ENCODE measurements at places on chromosomes 2 and 18.
A peak's percentile ranks its signal among the peaks of the same experiment; 100 is the strongest.

DNA sequence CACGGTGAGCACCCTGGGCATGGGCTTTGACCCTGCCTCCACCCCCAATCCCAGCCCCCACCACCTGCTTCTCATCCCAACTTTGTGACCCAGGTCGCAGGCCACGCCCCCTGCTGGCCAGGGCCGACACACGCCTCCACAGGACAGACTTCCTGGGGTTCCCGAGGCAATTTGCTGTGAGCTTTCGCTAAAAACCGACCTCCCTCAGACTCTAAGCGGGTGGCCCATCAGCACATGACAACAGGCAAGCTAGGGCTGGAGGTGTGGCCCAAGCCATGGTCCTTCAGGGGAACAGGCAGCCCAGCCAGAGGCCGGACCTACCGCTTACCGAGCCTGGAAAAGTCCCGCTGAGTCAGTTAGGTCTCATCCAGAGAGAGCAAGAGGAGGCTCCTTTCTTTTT, 31.9 kb downstream of the C1QL2 start:
- no peak for DNase-seq

DNA sequence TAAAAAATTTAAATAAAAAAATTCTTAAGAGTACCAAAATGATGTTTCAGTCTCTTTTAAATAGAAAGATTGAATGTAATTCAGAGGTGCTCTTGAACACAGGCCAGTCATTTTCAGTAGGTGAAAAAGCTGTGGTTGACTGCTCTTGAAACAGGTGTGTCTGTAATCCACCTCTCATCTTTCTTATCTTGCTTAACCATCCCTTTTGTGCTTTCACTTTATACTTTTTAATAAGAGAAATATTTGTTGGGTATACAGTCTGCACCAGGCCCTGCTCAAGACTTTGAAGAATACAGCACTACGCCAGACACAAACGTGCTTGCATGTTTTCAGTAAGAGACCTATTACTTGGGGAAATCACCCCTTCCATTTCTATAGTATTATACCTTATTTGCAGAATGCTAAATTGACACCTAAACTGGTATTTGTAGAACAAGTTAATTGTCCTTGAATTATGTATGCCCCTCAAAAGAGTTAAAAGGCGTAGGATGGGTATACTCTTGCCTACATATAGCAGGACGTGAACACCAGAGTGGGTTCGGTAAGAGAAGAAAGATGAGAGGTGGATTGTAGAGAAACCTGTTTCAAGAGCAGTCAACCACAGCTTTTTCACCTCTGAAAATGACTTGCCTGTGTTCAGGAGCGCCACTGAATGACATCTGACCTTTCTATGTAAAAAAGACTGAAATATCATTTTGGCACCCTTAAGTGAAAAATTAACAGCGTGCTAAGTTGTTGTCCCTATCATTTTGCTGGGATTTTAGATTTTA, 4.0 kb upstream of the RTN4 start:
- DNase-seq: no peak

- DNase-seq: no peak
Measured at GRCh38 chr2:143133783-143134182, 4.6 kb downstream of the ARHGAP15 start.

DNA sequence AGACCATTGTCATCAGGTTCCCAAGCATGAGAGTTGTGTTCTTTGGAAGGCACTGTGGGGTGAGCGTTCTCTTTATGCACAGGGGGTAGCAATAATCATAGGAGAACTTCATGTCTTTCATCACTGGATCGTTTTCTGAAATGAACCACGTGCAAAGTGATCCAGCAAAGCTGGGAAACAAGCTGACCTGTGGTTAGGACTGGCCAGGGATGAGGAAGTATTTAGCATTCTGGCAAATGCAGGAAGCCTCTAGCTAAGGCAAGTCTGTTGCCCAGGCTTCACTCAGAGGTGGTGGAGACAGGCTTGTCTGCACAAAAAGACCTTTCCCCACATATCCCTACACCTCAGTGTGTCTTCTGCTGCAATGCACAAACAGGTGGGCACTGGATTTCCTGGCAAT, 58.6 kb downstream of the MMADHC start:
- DNase-seq: no peak

DNA sequence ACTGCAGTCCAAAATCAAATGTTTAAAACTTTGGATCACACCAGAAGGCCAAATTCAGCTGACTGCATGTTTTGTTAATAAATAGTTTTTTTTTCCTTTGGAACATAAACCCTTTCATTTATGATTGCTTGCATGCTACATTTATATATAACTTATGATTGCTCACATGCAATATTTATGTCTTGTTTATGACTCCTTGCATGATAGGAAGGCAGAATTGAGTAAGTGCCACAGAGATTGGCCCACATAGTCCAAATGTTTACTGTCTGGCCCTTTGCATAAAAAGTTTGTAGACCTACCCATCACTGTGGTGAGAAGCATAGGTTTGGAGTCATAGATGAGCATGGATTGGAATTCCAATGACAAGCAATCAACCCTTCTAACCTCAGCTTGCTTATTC, 30.8 kb downstream of the WDFY1 start:
- no peak for DNase-seq

DNA sequence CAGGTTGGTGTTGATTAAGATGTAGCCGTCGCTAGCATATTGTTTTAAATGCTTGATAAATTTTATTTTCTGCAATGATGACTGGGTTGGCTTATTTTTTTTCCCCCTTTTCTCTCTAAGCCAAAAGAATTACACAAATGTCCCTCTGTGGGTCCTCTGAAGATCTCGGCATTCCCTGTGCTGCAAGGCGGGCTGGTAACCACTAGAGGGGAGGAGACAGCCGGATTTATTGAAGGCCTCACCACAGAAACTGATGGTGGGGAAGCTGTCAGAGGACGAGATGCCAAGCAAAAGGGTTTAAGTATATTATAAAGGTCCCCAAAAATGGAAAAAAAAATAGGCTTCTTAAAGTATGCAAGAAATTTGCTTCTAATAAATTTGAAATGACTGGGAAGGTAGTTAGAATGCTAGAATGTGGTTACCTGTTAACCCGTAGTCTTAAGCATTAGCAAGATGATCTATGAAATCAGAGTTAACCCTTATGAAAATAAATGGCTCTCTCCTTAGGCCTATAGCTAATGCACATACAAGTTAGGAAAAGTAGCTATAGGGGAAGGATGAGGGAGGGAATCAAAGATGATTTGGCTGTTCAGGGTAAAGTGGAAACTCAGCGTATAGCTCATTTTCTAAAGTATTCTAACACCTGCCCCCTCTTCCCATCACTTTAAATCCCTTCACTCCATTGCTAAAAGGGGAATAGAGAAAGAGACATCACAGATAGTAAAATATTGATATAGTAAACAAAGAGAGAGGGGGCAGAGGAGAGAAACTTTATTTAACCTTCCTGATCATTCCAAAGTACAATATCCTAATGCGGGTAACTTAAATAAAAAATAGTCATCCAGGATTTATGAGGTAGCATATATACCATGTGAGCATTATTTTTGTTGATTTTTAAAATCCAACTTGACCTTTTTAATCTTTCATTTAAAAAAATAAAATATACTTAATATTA, 894.5 kb upstream of the POU3F3 start:
- DNase-seq: peak; percentile 55

DNA sequence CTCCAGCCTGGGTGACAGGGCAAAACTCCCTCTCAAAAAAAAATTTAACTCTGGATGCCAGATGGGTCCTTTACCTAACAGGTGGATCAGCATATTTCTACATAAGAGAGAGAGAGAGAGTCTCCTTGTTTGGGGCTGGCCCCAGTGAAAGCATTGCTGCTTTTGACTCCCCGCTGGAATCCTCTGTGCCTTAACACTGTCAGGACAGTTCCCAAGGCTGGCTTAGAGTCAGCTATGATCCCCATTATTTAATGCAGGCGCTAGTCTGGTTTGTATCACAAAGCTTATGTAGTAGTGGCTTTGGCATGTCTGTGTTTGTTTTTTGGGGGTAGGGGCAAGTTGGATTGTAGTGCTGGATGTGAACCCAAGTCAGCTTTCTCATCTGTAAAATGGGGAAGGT, 9.4 kb downstream of the INPP4A start:
- DNase-seq: no peak

DNA sequence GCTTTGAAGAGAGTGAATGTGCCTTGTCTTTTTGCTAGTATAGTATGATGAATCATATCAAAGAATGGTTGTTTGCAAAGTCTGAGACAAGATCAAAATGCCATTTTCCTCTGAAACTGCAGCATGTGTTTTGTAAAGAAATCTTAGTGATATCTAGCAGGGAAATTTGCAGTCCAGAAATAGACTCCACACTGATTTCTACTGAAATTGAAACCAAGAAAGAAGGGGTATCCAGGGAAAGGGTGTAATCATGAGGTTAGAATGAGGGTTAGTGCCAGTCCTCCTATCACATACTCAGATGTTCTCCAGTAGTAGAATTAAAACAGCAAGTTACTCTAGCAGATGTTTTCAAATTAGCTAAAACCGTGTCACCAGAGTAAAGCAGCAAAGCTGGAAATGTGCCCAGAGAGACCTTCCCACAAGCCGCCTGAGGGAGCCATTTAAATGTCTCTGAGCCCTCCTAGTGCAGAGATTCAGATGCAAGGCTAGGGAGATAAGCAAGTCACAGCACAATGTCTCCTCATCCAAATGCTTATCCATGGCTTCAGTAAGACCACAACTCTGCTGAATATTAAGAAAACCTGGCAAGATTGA, 4.9 kb downstream of the DLGAP1 start:
- DNase-seq: no peak

DNA sequence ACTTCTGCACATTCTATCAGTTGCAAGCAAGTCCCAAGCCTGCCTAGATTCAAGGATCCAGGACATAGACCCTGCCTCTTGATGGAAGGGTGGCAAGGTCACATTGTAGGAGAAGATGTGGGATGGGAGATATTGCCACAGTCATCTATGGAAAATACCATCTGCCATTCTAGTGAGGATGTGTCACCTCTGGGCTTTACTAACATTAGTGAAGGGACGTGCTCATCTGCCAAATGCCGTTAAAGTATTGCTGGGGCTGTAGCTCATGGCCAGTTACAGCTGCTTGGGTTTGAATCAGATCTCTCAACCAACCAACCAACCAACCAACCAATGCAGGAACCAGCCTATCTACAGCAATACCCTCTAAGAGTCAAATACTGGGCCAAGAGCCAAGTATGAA, 49.0 kb downstream of the E2F6 start:
- no peak for DNase-seq

DNA sequence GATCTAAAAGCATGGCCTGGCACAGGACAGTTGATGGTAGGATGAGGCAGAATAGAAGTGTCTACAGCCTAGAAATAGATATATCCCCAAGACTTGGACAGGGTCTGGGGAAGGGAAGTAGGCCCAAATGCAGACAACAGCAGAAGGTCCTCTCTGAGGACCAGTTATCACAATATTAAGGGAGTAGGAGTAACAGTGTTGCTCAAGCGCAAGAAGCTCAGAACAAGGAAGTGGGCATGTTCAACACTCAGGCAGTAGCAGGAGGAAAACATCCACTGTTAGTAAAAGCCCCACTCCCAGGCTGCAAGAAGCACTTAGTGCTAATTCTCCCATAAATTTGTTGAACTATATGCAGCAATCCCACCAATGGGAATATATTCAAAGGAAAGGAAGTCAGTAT, 314.7 kb downstream of the METTL4 start:
- no peak for DNase-seq

- DNase-seq: no peak
Measured at GRCh38 chr2:31219131-31219969, 2.0 kb upstream of the CAPN14 start.

DNA sequence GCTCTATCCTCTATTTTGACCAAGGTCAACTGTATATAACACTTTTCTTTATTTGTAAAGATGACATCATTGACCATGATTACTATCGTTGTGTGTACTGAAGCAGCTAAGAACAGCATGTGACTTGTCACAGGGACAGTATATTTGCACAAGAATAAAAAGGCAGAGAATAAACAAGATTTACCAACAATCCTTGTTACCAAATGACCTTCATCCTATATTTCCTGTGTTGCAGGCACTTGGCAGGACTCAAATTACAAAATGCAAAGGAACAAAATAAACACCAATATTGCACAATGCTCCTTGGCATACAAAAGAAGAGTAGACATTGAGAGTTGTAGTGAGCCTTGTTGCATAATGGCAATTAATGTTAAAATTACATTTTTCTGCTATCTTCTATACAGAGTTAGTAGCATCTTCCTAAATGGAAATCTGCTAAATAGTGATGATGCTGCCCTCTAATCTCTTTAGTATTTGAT, 61.8 kb downstream of the RFTN2 start:
- no peak for DNase-seq

GRCh38 chr2:217919204-217919603, 83.6 kb downstream of the TNS1 start:
- peak; percentile 28 for DNase-seq

- no peak for DNase-seq
Measured at GRCh38 chr2:10239561-10239967, 63.1 kb upstream of the HPCAL1 start.

GRCh38 chr18:7273301-7273921, 42.5 kb downstream of the LRRC30 start:
- no peak for DNase-seq

DNA sequence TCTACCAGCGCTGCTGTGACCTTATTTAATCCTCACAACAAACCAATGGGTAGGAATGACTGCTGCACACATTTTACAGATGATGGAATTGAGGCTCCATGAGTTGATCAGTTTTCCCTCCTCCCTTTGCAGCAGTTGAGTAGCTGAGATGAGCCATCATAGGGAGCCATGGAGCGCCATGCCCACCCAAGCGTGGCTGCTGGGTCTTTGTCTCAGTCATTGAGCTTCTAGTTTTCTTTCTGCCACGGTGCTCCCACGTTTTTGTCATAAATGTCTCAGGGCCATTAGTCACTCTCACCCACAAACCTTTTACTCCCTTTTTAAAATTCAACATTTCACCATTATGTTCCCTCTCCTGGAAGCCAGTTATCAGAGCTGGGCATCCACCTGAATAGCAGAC, 45.8 kb downstream of the TMEM17 start:
- DNase-seq: no peak

DNA sequence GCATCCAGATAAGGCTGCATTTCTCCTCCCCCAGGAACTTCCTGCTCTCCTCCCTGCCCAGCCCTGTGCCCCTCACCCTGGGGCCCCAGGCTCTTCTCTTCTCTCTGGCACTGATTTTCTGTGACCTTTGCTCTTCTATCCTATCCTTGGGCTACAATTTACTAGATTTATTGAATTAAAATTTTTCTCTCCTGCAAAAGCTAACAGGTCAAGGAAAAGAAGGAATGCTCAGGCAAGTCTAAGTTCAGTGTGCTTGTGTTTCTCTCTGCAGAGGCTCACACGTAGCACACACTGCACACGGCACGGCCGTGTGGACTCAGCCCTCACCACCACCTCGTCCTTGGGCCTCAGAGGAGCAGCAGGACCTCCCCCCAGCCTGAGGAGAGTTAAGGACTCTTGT, 94.2 kb upstream of the SNTG2 start:
- DNase-seq: no peak

GRCh38 chr2:86069091-86069685, 36.5 kb downstream of the POLR1A start:
- no peak for DNase-seq
